ENCODE measurements at places on chromosomes 2 and 18.

GRCh38 chr2:150425121-150425955 lies 62.1 kb downstream of the RND3 start:
- DNase-seq, result no peak

DNA sequence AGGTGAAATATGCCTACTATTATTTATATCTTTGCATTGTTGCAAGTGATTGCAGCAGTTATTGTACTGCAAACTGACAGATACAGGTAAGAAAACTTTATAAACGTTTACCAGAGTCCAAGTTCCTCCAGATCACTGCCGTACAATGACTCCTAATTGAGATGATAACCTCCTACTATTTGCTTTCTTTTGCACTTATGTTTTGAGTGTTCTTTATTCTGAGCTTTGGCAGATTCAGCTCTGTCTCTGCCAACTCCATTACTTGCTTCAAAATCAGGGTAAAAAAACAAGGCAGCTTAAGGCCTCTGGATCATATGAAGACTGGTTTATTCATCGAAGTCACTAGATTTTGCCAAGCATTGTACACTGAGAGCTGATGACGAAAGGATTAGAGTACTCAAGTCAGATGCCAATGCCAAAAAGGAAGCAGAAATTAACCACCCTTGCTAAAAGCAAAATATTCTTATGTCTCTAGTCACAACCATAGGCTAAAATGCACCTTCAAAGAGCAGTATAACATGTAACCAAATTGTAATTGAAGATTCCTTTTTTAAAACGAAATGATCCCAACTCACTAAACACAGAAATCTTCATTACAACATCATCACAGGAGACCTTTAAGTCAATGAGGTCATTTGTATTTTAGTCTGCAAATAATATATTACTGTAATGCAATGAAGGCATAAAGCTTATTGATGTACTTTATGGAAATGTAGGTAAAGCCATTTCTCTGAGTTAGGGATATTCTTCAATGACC lies 10.5 kb upstream of the IKZF2 start:
- no peak for DNase-seq

- DNase-seq, result no peak
Measured at GRCh38 chr18:22348521-22349316, 69.0 kb downstream of the CTAGE1 start.

- no peak for DNase-seq
Measured at GRCh38 chr2:51065276-51065675, 33.3 kb upstream of the NRXN1 start.

DNA sequence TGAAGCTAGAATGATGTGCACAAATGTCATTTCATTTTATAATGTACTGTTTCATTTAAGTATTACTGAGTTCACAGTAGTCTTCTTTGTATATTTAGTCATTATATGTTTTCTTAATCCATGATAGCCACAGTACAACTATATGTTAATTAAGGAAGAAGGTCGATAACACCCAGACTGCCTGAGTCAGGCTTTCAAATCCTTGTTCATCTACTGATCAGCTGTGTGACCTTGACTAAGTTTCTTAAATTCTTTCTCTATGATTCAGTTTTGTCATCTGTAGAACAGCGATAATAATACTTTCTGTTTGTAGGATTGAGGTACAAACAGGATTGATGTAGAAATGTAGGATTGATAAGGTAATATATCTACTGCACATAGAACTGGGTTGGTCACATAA lies 5.4 kb downstream of the GCC2 start:
- no peak for DNase-seq

DNA sequence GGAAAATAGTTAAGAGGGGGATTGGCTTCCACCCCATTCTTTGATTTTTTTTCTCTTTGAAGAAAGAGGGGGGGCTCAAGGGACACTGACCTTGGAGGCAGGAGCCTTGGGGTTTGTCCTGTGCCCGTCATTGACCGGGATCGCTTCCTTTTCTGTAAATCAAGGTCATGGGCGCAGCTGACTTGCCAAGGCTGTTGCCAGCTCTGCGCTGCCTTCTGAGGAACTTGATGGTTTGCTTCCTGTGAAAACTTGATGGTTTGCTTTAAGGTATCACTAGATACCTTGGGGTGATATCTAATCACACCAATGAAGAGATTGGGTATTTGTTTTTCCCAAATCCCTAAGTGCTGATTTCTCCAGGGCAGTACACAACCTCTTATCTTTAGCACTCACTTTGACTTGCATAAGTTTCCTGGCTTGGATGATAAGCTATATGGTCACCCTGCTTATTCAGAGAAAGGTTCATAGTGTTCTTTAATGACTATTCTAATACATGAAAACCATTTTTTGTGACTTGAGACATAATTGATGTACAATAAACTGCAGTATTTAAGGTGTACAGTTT lies 56.0 kb downstream of the DGKD start:
- DNase-seq, result no peak
